ENCODE measurements at places on chromosomes 1 and 21.

GRCh38 chr1:164644774-164645644 is 86.0 kb downstream of the PBX1 start:
- DNase-seq: no peak

DNA sequence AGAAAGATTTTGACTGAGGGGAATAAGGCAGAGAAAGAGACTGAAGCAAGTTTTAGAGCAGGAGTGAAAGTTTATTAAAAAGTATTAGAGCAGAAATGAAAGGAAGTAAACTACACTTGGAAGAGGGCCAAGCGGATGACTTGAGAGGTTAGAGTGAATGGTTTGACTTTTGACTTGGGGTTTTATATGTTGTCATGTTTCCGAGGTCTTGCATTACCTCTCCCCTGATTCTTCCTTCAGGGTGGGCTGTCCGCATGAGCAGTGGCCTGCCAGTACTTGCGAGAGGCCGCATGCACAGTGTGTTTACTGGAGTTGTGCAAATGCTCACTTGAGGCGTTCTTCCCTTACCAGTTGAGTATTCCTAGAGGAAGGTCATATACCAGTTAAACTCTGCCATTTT is 13.0 kb upstream of the DENND2D start:
- no peak for DNase-seq

- DNase-seq: no peak
Observed at GRCh38 chr1:79100385-79100784, 93.9 kb upstream of the ADGRL4 start.

GRCh38 chr1:37479255-37480124 is 5.1 kb downstream of the ZC3H12A start:
- no peak for DNase-seq

DNA sequence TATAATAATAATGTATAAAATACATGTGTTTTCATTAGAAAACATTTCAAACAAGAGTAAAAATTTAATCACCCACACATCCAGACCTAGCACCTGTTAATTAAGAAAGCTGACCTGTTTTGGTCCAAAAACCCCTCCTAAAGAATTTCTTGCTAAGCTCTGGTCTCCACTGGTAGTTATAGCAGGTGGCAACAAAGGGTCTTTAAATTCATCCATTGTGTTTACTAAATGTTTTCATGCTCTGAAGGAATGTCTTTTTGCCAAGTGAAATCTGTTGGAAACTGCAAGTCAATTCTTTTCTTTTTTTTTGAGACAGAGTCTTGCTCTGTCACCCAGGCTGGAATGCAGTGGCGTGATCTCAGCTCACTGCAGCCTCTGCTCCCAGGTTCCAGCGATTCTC is 141.1 kb downstream of the ESRRG start:
- no peak for DNase-seq

DNA sequence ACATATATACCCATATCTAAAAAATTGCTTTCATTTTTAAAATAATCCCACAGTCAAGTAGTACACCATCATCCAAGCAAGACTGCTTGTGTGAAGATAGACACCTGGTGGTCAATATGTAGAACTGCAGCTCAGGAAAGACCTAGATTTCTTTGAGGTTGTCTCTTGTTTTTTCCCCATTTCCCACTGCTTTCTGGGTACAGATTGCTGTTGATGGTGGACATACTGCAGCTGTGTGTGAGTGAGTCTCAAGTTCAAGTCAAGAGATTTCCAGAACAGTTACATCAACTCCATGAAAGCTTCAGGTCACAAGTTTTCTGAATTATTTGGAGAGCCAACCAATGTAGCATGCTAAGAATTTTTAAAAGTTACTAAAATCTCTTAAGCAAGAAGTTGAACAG is 306.4 kb downstream of the DUSP10 start:
- no peak for DNase-seq

DNA sequence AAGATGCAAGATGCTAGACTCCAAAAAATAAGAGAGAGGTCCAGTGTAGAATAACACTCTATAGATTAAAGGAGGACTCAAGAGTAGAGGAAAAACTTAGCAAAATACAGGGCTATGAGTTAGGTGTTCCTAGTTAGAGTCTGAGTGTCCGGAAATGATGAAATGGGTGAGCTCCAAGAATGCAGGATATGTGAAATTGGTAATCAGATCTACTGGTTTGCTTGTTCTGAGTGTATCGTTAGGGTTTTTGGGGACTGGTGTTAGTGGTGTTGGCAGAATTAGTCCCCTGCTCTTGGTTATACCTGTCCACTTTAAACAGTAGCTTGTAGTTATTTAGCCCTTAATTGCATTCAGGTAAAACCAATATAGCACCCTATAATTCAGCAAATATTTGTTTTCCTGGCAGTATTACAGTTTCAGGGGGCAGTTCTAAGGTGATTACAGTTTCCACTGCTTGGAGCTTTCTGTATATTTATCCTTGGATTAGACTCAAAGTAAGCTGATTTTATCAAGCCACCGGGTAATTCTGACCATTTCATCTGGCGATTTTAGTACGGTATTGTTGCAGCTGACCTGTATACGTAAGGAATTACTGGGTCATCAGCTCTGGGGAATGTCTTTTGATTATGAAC is 332.7 kb downstream of the CHRM3 start:
- DNase-seq: no peak

- no peak for DNase-seq
Observed at GRCh38 chr1:8409106-8409505, 91.2 kb downstream of the SLC45A1 start.

DNA sequence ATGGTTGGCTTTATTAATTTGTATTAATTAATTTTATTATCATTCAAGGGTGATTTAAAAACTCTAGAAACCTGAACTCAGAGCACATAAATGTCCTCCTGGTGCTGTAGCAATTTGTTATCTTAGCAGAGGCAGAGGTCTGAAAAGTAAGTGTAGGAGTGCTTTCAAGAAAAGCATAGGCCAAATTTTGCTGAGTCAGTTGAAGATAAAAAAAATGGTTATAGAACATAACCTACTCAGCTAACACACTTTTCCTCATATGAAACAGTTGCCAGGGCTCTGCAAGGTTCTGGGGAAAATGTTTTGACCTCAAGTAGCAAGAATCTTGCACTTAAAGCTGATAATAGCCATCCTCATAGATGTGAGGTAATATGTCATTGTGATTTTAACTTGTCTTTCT is 53.5 kb upstream of the CHODL start:
- no peak for DNase-seq

DNA sequence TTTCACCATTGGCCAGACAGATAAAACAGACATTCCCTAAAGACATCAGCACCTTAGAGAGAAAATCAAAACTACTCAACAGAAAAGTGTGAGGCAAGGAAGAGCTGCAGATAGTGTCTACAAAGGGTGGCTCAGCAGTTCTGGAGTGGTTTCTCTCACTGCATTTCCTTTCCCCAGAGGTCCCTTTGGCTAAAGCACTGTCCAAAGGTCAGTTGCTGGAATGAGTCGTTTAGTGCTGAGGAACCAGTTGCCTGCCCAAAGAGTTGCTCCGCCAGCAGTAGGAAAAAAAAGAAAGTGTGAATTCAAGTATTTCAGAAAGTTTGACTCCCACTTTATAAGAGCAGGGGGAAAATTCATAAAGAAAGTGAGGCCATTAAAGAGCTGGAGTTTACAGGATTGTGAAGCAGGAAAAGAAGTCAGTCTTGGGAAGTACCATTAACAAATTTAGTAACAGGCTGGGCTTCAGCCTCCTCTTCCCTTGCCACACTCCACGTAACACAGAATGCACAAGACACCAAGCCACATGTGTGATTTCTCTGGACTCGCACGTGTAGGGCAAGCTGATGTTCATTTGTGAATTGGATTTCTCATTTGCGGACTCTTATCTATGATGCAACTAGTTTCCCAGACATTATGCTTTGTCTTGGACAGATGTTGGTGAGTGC is 122.2 kb downstream of the RUNX1 start:
- no peak for DNase-seq

DNA sequence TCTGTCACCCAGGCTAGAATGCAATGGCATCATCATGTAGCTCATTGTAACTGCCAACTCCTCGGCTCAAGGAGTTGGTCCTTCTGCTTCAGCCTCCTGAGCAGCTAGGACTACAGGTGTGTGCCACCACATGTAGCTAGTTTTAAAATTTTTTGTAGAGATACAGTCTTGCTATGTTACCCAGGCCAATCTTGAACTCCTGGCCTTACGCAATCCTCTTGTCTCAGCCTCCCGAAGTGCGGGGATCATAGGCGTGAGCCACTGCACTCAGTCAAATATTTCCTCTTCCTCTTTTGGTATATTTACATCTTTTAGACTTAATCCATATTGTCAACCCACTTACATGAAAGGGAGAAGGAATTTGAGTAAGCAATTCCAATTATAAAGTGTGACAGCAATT is 121.1 kb downstream of the EVI5 start:
- no peak for DNase-seq

- DNase-seq: no peak
Observed at GRCh38 chr1:167631386-167631935, 1.4 kb downstream of the RCSD1 start.

- no peak for DNase-seq
Observed at GRCh38 chr1:20233394-20233793, 47.1 kb upstream of the PLA2G2C start.

DNA sequence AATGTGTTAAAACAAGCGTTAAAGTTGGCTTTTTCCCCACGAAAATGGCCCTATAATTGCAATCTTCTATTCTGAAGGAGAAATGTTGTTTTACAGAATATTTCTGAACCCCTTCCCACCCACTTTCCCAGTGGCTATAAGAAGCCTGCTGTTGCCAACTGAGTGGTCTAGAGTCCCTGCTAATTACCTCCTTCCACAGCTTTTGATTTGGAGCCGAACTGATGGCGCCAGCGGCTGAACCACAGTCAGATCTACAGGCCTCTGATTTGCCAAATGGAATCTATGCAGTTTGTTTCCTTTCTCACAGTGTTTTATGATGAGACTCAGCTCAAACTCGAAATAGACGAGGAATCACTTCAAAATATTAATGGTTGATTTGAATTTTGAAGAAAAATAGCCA is 76.0 kb upstream of the C1orf105 start:
- no peak for DNase-seq

DNA sequence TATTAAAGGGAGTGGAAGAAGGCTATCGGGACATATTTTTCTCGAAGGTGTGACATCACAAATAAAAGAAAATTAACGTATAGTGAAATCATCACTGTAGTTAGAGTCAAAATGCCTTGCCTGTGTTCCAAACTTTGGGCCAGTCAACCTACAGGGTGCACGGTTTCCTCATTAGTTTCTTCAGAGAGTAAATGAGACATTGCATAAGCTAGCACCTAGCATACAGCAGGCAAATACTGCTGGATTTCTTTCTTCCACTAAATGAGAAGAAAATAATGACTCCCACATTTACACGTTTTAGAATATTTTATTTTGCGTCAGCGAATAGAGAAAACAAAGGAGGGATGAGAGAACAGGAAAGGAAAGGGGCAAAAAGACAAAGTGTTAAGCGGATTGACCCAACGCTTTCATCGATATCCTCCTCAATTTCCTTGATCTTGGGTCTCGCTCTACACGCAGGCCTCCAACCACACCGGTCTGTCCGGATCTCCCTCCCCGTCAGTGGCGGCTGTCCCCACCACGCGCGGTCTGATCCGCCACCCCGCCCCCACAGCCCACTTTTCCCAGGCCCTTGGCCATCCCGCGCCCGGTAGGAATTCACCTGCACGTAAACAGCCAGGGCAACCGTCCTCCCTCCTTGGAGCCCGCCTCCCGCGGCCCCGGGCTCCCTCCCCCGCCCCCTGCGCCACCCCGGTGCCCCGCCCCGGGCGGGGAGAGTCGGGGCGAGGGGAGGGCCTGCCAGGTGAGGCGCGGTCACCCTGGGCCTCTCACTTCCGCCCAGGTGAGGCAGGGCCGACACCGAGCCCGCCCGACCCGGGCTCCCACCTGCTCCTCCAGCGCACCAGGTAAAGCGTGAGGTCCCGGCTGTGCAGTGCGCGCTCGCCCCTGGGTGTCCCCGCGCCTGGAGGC is at the start of gene PATJ:
Gene PATJ (plus strand): TSS at position 770 of the 909 bp plus-strand sequence. CDS start 20,413 bp downstream, outside the sequence.
- peak; percentile 81 for DNase-seq

DNA sequence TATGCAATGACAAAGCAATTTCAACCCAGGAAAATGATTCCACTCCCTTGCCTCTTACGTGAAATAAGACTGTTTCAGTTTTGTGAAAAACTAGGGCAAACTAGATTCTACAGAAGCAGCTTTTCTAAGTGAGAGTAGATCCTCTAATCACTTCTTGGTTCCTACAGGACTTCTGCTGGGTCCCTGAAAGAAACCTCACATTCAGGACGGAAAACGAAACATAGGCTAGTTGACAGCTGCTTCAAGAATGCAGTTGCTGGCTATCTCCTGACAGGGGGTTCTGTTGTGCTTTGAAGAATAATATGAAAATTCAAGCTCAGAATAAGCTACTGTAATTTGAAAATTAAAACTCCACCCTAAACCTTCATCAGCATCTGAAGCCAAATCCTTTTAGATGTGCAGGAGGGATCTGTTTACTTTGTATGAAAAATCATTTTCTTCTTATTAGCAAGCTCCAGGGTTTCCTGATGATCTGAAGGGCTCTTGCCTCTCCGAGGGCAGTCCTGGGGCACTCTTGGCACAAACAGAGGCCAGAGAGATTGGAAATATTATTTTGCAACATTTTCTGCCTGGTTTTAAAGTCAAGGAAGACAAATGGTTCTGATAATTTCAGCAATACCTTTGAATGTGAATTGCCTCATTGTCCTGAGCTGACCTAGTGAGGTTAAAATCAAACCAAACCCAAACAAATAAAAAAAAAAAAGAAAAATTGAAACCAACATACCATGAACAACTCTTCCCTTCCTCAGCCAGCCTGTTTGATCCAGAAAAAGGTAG is 55.0 kb downstream of the NTMT2 start:
- no peak for DNase-seq

DNA sequence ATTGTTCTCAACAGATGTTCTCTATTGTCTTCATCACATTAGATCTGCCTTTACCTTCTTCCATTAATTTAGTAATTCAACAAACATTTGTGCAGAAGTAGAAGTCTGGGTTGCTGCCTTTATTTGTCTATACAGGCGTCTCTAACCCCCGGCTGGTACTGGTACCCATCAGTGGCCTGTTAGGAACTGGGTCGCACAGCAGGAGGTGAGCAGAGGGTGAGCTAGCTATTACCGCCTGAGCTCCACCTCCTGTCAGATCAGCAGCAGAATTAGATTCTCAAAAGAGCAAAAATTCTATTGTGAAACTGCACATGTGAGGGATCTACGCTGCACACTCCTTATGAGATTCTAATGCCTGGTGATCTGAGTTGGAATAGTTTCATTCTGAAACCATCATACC is 12.9 kb upstream of the EDEM3 start:
- DNase-seq: no peak

DNA sequence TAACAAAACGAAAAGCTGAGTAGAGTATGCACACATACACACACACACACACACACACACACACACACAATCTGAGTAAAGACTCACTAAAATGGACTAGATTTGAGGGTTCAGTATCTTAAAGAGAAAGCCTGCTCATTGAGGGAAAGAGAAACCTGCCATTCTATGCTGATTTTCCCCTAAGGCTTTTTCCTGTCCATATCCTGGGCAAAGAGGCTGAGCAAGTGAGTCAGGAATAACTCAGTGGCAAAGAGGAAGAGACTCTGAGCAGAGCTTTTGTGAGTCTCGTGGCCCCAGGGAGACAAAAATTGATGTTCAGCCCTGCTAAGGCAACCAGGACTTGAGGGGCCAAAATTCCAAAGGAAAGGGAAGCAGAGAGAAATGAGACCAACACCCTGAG is 37.3 kb upstream of the RUNX1 start:
- DNase-seq: no peak

Data from WTC11 (cell line).